ENCODE measurements at places on chromosomes 16 and 17.
A peak's percentile ranks its signal among the peaks of the same experiment; 100 is the strongest.

- DNase-seq: no peak
These were observed 42.3 kb downstream of the FZD2 start for GRCh38 chr17:44599298-44600175.

GRCh38 chr16:54171626-54172537 lies 114.7 kb downstream of the IRX3 start:
- DNase-seq: no peak

GRCh38 chr16:86011532-86011931 lies 112.6 kb downstream of the IRF8 start:
- no peak for DNase-seq

DNA sequence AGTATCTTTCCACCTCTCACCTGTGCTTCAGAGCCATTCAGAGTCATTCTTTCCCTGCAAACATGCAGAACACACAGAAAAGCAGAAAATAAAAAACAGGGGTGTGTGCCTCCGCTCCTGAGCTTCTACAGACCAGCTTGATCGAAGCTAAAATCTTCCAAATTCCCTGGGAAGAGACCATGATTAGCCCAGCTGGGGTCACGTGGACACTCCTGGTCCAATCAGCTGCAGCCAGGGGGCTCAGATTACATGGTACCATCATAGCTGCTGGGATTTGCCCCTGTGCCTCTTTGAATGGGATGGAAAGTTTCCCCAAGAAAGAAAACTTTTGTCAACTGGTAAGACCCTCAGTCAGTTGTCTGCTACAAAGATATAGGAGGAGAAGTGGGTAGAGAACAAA lies 159.9 kb downstream of the TMEM114 start:
- no peak for DNase-seq

GRCh38 chr16:38941-39892 lies 14.2 kb downstream of the POLR3K start:
- peak; percentile 62 for DNase-seq

- DNase-seq: peak; percentile 37
These were observed 666 bp downstream of the HGS start for GRCh38 chr17:81684442-81684911.

- DNase-seq: peak; percentile 7
These were observed 424 bp downstream of the MON1B start for GRCh38 chr16:77191259-77191969.

Data from CD4-positive, alpha-beta T cell treated with Interleukin-15 for 4 hours (primary cell).